ENCODE measurements at places on chromosomes 5 and 9. TPM values are rescaled to one million over a fixed set of nuclear protein-coding genes. Genes with fewer than 3 reads are reported as not detected.

- no peak for DNase-seq
These were observed 25.3 kb upstream of the SLC1A1 start for GRCh38 chr9:4464911-4465513.

- no peak for DNase-seq
These were observed 496 bp downstream of the MAPK9 start for GRCh38 chr5:180291234-180291940.

DNA sequence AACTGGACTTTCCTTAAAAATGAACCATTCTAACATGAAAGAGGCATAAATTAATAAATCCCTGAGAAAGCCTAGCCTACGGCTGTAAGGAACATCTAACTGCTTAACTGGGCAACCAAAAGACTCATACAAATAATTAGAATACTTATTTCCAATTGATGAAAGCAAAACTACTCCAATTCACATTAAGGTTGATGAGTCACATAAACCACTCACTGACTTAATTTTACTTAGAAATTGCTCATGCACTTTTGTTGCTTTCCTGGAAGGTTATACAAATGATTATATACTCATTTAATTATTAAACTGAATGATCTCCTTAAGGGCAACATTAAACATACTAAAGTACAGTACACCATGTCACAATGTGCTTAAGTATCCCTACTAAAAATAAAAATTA, 101.9 kb downstream of the NFIB start:
- no peak for DNase-seq

GRCh38 chr5:16992444-16992843, 56.4 kb upstream of the MYO10 start:
- no peak for DNase-seq

DNA sequence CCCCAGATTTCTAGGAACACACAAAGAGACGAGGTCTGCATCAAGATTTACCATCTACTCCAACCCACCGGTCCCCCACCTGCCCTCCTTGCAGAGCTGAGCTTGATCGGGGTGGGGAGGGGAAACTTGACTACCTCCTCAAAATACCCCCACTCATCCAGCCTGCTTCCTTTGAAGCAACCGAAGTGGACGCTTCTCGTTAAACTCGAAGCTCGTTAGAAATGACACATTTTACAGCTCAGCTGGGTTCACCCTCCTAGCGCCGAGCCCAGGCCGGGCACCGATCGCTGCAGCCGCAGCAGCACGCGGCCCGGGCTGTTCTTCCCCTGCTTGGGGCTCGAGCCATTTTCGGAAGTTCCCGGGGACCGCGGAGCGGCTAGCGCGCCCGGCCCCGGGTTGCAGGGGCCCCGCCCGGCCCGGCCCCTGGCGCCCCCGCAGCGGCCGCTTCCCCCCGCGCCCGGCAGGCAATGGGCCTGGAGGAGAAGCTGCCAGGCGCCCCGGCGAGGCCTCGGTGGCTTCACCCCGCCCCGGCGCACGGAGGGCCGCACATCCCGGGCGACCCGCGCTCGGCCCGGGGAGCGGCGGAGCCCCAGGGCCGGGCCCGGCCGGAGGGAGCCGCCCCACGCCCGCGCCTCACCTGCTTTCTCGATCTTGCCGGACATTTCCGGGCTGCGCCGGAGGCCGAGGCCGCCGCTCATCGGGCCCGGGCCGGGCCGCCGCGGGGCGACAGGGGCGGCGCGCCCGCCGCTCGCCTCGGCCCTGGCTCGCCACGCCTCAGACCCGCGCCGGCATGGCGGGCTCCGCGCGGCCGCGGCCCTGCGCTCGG, 530 bp downstream of the RAPGEF1 start:
- DNase-seq, result peak; percentile 39

The OMD gene
- total RNA-seq, result not detected

DNA sequence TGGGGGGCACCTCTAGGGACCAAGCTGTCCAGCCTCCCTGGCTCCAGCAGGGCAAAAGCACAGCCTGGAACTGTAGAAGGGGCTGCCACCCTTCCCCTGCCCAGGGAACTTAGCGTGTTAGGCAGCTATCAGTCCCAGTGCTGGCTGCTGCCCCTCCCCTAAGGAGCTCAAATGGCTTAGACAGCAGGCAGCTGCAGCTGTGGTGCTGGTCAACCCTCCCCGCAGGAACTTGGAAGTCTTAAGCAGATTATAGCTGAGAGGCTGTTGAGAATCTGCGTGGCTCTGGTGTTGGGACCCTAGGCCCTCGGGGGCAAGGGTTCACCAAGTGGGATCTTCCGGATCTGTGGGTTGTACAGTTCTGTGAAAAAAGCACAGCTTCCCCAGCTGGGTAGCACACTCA, 536.5 kb upstream of the CDH10 start:
- no peak for DNase-seq

DNA sequence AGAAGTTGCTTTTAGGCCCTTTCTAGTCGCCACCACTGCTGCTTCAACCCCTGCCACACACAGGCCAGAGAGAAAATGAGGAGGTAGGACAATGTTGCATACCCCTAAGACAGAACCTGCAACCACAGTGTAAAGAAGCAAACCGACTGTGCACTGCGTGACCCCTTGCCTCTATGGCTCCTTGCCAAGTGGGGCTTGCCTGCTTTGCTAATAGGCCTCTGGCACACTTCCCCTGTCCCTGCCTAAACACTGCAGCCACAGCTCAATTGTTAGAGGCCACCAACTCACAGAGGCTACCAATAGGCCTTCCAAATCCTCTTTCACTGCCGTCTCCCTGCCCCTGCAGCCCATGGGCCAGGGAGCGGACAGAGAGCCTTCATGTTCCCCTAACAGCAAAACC, 280.1 kb downstream of the CDH10 start:
- no peak for DNase-seq

DNA sequence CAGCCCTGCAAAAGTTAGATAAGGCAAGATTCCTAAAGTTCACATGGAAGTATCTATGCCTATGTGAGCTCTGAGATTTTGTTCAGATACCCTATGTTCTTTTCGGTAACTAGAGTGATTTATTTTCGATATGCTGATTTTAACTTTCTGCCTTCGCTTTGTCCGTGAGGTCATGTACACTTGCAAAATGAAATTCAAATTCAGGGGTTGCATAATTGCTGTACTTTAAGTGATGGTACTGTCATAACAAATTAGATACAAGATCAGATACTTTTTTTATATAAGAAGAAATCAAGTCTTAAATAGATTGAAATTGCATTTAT, 350 bp upstream of the ECPAS start:
- DNase-seq, result no peak

GRCh38 chr9:113530022-113530635, 66.6 kb downstream of the RGS3 start:
- no peak for DNase-seq

The HRH2 gene
- 28.9 TPM for total RNA-seq

The FIBCD1 gene
- total RNA-seq, result not detected

DNA sequence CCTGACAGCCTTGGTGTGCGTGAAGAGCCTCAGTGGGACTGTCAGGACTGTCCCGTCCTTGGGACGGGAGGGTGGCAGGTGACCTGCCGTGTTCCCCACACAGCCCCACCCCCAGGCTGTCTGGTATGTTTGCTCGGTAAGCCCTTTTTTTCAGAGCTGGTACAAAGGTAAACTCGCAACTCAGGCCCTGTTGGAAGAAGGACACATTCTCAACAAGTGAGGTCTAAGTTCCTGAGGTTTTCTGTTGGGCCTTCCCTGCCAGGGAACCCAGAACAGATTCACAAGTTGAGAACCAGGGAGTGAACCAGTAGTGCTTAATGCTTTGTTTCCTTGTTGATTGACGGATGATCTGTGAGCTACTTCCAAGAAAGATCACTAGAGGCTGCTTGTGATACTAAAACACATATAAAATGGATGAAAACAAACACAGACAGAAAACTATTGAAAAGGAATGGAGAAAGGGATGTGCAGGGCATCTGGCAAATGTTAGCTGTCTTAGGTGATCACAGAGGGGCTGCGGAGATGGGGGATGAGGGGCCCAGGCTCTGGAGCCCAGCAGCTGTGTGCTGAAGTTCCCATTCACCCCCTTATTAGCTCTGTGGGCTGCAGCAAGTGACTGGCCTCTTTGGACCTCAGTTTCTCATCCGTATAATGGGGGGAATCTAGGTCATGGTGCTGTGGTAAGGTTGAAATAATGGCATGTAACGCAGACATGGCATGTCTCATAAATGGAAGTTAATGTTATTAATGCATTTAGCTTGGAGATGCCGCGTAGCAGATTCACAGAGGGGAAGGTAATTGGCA, 2.7 kb downstream of the NDST1 start:
- DNase-seq, result no peak

DNA sequence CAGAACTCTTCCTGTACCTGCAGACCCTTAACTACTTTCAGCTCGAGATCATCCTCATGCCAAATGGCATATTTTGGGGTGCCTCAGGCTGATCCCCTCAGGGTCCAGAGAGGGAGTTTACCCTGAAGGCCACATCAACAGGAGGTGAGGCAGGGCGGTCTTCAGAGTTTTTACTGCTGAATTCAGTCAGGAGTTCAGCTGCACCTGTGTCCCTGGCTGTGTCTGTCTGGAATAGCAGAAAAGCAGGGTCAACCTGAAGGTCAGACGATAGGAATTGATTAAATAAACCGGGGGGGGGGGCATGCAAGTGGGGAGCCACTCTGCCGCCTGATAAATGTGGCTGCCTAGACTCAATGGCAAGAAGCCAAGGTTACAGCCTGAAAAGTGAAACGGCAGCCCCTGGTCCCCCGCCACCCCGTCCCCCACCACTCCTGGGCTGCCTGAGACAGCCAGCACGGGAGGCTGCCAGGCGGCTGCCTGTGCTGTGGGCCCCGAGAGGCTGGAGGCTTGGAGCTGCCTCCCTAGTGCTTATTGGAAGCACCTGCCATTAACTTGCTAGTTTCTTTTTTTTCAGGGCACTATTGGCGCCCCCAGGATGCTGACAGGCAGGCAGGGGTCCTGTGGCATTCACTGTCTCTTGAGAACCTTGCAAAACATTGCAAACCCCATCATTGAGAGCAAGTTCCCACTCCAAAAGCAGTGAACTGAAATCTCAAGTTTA, 182.7 kb upstream of the PPP1R26 start:
- no peak for DNase-seq

The INSL6 gene
- not detected for total RNA-seq

The AGXT2 gene
- not detected for total RNA-seq

The UBE2B gene
- total RNA-seq, result 105 TPM

The NME5 gene
- not detected for total RNA-seq

The ZCCHC9 gene
- 41.9 TPM for total RNA-seq

DNA sequence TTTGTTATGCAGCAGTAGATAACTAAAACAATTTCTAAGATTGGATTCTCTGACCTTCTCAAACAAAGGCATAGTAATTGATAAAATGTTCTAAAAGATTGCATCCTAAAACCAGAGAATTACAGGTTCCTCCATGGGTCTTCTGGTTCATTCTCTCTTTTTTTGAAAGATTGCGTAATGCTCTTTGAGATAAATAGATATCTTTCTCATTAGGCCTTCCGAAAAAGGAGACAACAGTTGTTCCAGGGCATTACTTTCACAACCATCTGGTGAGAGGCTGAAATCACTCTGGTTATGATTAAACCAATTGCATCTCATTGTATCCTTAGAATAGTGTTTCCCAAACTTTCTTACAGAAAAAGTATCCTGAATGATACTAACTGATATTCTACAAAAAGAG, 174.7 kb upstream of the NREP start:
- no peak for DNase-seq

The CDH18 gene
- not detected for total RNA-seq

GRCh38 chr5:1760656-1761452, 38.8 kb downstream of the MRPL36 start:
- no peak for DNase-seq

DNA sequence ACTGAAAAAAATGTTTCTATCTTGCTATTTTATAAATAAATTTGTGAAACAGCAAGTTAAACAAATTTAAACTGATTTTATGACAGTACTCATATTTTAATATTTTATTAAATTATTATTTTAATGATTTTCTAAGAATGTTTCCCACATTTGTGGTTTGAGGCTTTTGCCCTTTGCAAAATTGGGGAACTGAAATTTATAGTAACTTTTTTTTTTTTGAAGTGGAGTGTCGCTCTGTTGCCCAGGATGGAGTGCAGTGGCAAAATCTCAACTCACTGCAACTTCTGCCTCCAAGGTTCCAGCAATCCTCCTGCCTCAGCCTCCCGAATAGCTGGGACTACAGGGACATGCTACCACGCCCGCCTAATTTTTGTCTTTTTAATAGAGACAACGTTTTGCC, 7.2 kb upstream of the ADGRV1 start:
- DNase-seq, result no peak

GRCh38 chr5:85681871-85682270, 935.9 kb upstream of the COX7C start:
- no peak for DNase-seq

The FAM13B gene
- total RNA-seq, result 25.3 TPM

The SLC27A4 gene
- total RNA-seq, result 46.0 TPM

The C9orf43 gene
- total RNA-seq, result 0.84 TPM

The TICAM2 gene
- 1.4 TPM for total RNA-seq

DNA sequence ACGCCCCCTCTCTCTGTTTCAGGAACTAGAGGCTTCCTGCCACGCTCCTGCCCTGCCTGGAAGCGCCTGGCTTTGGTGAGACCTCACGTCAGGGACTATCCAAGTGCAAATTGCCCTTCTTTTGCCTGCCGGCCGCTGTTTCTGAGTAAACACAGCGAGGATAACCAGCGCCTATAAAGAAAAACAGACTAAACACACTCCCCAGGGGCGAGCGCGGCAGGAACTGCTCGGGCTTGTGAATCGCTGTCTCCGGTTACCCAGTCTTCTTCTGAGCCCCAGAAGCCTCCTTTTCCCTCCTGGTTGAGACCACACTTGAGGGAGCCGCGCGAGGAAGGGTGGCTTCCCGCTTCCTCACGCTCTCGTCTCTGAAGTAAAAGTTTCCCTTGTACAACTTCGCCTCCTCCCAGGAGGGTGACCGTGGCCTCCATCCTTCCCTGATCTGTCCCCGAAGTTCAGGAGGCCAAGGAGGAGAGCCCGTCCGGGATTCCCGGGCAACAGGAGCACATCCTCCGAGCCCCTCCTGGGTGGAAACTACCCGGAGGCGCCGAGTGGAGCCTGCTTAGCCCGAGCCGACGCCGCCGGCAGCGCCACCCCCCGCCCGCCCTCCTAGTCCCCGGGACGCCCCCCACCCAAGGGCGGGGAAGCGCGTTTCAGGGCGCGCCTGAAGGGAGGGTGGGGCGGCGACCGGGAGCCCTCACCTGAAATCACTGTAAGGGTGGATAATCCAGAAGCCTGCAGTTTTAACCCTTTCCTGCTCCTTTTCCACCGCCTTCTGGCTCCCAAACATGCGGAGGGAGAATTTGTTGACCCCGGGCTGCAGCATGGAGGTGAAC, 993 bp downstream of the HCN1 start:
- no peak for DNase-seq

All from CD8-positive, alpha-beta memory T cell (primary cell).